LHCN-M2 (cell line): ENCODE measurements at places on chromosomes 12 and 14. TPM values are rescaled to one million over a fixed set of nuclear protein-coding genes. Genes with fewer than 3 reads are reported as not detected.

The LRIG3 gene
- 8.8 and 11.5 TPM in 2 replicates for total RNA-seq

The MMP17 gene
- total RNA-seq, result 33.1 and 41.7 TPM in 2 replicates

The EEA1 gene
- total RNA-seq, result 8.9 and 13.7 TPM in 2 replicates

The PRKD1 gene
- 16.1 and 23.1 TPM in 2 replicates for total RNA-seq

The NRXN3 gene
- 0.23 TPM in 1 of 2 replicates, not detected in the other for total RNA-seq

The EPYC gene
- total RNA-seq, result not detected in 2 replicates

The TTC6 gene
- total RNA-seq, result not detected in 2 replicates

The EIF2B2 gene
- 78.9 and 88.7 TPM in 2 replicates for total RNA-seq

The SERPINA1 gene
- not detected in 2 replicates for total RNA-seq

The TGM1 gene
- 0.38 and 2.5 TPM in 2 replicates for total RNA-seq

The SLC6A12 gene
- total RNA-seq, result not detected in 2 replicates

The HHIPL1 gene
- 0.45 and 0.92 TPM in 2 replicates for total RNA-seq

The ACSS3 gene
- total RNA-seq, result 5.0 and 6.8 TPM in 2 replicates

The GALNT6 gene
- total RNA-seq, result 0.13 TPM in 1 of 2 replicates, not detected in the other

The KRT74 gene
- not detected in 2 replicates for total RNA-seq

The RERG gene
- 3.0 and 5.3 TPM in 2 replicates for total RNA-seq

The TMPRSS12 gene
- total RNA-seq, result not detected in 2 replicates

The GALC gene
- total RNA-seq, result 22.2 and 23.4 TPM in 2 replicates

The FAM181A gene
- total RNA-seq, result not detected in 2 replicates

The SLC38A4 gene
- 23.6 and 26.5 TPM in 2 replicates for total RNA-seq

The KRT78 gene
- total RNA-seq, result not detected in 2 replicates

The TRIAP1 gene
- 52.1 and 59.5 TPM in 2 replicates for total RNA-seq

The DIO2 gene
- total RNA-seq, result 0.38 and 1.3 TPM in 2 replicates

The SPTSSA gene
- total RNA-seq, result 10.7 and 14.6 TPM in 2 replicates

The NTF3 gene
- total RNA-seq, result 0.29 and 0.32 TPM in 2 replicates

The PPP4R4 gene
- total RNA-seq, result 0.19 and 0.40 TPM in 2 replicates

The TEX52 gene
- total RNA-seq, result not detected in 2 replicates

The SERPINA9 gene
- 0.32 TPM in 1 of 2 replicates, not detected in the other for total RNA-seq

The TDRD9 gene
- 3.3 and 3.5 TPM in 2 replicates for total RNA-seq
